ENCODE measurements at places on chromosomes 6 and 20.

GRCh38 chr6:157323255-157323965 is at the start of gene TMEM242:
Gene TMEM242 (minus strand): TSS chr6:157323519. CDS start chr6:157323499, 20 bp downstream.
- DNase-seq = no peak

- no peak for DNase-seq
Measured at GRCh38 chr20:53179749-53180148, 207.6 kb downstream of the TSHZ2 start.

- DNase-seq = no peak
Measured at GRCh38 chr6:408599-409102, 17.1 kb downstream of the IRF4 start.

DNA sequence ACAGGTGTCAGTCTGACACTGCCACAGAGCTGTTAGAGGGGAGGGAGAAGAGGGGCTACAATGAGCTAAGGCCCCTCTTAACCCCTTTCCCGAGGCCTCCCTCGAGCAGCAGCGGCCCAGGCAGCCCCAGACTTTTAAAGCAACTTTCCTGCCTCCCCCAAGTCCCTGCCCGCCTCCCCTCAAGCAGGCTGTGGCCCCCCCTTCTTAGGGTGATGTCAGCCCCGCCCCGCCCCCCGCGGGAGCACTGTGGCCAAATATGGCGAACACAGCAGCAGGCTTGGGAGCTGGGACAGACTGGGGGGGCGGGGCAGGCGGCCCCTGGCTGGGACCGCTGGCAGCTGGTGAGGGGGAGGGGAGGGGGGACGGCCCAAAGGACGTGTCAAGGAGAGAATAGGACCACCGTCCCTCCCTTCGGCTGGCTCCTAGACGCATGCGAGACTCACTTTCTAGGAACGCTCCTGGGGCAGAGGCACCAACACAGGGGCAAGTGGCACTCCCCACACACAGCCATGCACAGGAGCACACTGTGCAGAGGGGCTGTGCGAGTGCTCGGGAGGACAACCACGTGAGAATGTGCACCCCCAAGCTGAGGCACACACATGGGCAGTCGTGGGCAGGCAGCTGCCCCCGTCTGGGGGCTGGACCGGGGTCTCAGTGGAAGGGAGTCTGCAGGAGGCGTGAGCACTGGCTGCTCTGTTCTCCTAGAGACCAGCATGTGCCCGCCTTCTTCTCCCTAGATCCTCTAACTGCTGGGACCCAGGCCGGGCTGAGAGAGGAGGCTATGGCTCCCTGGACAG is 6.7 kb downstream of the TEAD3 start:
- DNase-seq = peak; percentile 93

DNA sequence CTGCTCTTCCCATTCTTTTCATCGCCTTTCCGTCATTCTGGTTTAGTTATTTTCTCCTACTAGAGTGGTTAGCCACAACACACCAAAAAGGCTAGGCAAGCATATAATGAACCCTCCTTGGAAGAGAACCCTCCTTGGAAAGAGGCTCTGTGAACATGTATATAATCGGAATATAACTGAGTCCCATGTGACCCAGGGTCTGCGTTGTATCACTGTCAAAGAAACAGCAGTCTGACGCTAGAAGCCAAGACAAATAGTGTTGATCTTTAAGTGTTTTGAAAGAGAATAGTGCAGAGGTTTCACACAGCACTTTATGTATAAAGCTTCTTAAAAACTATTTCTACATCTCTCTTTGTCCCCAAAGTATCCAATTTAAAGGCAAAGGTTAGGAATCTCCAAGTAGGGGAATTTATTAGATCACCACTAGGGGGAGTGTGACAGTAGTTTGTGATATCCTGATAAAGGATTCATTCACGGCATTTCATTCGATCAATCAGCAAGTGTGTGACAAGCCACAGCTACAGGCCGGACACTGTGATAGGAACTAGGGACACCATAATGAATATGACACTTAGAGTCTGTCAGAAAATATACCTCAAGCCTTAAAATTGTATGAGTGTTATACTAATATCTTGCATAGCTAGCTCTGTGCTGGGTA is 395.3 kb downstream of the CD109 start:
- no peak for DNase-seq

DNA sequence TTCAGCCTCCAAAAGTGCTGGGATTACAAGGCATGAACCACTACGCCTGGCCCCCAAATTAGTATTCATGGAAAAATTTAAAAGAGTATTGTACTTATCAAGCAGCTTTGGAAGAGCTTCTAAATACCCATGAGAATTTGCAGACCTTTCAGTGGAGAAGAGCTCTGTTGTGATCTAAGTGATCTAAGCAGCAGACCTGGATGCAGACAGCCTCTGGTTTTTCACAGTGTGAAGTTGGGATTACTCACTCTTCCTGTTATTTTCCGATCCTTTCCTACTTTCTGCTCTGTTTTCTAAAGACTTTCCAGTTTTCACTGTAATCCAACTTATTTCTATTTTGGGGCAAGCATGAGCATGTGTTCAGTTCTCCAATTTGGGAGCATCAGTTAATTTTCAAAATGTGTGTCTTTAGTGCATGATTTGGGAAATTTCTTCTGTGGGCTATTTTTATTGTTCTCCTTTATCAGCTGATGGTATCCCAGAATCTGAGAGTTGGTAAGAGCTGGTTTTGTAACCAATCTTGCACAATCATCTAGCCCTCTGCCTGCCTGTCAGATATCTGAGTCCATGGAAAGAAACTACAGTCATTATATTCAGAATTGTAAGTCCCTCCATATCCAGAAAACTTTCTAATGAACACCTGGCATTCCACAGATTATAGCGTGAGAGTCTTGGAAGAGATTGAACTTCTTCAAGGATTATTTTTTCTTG is 207.7 kb upstream of the DTNBP1 start:
- no peak for DNase-seq

- DNase-seq = no peak
Measured at GRCh38 chr20:54475334-54476168, at the start of gene DOK5. Gene DOK5 (plus strand): TSS chr20:54475593. CDS start chr20:54475947, 354 bp downstream.

- no peak for DNase-seq
Measured at GRCh38 chr6:46288835-46289234, 118.1 kb upstream of the ENPP5 start.

DNA sequence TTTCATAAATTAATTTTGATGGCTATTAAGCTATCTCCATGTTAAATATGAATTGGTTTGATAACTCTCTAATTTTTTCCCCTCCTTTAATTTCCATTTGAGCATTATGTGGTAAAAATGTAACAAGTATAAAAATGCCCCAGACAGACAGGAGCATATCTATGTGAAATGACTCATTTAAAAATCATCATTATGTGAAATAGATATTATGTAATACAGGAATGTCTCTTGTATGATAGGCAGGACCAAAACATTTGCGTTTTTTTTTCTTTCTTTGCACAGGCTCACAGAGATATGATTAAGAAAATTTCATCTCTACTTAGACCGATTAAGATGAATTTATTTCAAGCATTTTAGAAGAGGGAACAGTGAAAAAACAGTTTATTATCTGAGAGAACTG is 95.8 kb downstream of the AKAP7 start:
- no peak for DNase-seq

DNA sequence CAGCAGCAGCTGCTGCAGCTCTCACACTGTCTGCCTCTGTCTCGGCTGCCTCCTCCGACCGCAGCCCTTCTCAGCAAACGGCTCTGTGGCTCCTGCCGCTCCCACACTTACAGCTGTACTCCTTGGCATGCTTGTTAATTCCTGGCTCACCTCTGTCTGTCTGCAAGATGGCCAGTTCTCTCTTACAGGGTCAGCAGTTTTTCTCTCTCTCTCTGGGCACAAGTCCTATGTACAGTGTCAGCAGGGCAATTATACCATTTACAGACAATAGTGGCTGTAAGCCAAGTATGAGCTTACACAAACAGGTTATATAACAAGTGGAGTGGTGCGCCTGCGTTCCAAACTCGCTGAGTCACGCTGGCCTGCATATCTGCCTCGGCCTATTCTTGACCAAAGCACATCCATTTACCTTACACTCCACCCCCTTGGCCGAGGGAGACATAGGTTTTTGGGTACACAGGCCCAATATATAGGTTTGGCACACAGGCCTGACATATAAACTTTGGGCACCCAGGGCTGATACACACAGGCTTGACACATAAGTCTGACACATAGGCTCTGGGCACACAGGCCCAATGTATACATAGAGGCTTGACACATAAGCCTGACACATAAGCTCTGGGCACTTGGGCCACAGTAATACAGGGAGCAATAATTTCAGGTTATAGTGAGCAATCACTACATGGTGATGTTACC is 4.4 kb downstream of the ZKSCAN3 start:
- DNase-seq = no peak

- DNase-seq = no peak
Measured at GRCh38 chr6:99512033-99512432, 3.2 kb downstream of the USP45 start.

- no peak for DNase-seq
Measured at GRCh38 chr6:37758647-37759046, 60.9 kb upstream of the ZFAND3 start.

- DNase-seq = no peak
Measured at GRCh38 chr20:38115205-38115604, 49.9 kb downstream of the TGM2 start.

DNA sequence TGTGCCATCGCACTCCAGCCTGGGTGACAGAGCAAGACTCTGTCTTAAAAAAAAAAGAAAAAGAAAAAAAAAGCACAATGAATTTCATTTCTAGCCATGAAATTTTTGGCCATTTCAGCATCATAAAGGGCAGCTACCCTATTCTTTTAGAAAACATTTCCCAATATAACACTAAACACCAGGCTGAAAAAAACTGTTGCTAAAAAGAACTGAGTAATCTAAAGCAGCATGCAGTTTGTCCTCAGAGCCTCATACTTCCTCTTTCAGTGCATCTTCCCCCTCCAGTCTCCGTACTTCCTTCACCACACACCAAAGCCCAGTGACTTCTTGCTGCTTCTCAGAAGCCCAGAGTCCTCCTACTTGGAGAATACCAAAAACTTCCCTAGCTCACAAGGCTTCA is 5.6 kb upstream of the IFNGR1 start:
- no peak for DNase-seq

DNA sequence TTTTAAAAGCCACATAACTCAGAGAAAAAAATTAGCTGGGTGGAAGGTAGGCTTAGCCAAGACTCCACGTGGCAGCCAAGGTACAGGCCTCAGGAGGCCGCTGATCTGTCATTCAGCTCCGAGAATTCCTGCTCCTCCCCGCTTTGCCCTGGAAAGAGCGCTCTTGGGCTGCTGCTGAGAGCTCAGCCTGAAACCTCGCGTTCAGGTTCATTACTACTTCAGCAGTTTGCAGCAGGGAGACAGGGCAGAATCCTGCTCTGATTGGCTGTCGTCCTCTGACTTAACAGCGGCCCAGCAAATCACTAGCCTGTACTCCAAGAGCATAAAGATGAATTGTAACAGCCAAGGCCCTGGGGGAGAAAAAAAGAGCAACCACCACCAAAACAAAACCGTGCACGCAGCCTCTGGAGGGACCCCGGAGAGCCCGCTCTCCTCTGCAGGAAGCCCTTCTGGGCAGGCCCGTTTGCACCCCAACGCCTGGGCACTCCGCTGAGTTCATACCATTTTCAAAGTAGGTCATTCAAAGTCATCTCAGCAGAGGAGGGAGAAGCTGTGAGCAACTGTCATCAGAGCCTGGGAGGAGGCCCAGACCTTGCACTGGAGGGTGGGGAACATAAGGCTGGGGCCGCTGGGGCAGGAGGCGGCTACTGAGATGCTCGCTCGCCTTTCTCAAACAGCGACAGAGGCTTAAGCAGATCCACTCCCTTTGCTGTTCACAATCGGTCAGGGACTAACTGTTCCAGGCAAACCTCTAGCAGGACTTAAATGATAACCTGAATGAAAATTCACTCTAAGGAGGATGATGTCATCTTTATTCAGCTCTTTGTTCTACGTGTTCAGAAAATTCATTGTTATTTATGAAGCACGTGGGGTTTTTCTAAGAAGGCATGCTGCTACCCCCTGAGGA is 42.3 kb upstream of the ATXN1 start:
- DNase-seq = no peak

DNA sequence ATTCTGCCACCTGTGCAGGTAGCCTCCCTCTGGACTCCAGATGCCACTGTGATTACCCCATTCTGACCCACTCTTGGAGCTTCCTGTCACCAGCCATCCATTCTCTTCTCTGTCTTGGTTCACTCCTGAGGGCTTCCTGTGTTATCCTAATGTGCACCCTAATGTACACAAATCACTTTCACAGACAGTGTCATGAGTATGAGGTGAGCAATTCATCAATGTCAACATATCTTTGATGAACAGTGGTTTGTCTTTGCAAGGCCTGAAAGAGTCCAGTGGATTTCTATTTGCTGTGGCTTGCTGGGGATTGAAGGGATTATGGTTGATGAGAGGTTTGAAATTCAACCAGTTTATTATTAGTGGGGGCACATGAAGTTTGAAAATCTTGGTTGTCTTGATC is 63.8 kb upstream of the EEF1E1 start:
- no peak for DNase-seq

DNA sequence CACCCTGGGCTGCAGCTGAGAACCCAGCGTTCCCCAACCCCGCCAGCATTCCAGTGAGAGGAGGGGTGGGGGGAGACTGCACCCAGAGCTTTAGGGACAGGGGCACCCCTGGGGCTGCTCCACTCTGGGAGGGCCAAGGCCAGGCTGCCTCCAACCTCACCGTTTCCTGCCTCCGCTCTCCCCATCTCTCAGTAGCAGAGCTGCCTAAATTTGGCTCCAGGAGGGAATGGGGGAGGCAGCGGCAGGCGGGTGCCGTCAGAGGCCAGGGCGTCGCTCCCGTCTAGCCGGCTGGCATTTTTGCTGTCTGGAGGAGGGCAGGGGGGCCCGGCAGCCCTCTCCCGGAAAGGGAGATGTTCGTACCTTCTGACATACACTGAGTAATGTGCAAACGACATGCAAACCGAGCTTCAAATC is 46.6 kb downstream of the NOL4L start:
- no peak for DNase-seq

DNA sequence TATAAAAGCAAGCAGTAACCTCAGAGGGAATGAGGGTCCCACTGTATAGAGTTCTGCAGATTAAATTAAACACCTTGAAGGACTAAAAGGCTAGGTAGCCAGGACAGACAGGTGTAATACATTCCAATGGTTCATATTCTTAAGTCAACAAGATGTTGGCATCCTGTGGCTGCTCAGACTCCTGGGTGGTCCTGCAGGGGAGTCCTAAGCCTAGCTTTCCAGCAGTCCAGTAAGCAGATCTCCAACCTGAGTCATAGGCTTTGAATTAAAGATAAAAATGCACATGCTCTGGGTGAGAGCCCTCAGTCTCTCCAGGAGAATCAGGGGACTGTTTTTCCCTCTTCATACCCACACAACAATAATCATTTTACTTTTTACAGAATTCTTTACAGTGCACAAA is 307.3 kb upstream of the SUPT3H start:
- DNase-seq = no peak

- no peak for DNase-seq
Measured at GRCh38 chr6:32416036-32416435, 9.1 kb upstream of the BTNL2 start.

- DNase-seq = no peak
Measured at GRCh38 chr20:54184071-54184470, 10.3 kb upstream of the CYP24A1 start.

GRCh38 chr6:52399511-52400312 is 20.4 kb upstream of the EFHC1 start:
- peak; percentile 9 for DNase-seq
